ENCODE measurements at places on chromosomes 7 and 10. TPM values are rescaled to one million over a fixed set of nuclear protein-coding genes. Genes with fewer than 3 reads are reported as not detected.
A peak's percentile ranks its signal among the peaks of the same experiment; 100 is the strongest.

The SLC18A3 gene
- total RNA-seq, result not detected

DNA sequence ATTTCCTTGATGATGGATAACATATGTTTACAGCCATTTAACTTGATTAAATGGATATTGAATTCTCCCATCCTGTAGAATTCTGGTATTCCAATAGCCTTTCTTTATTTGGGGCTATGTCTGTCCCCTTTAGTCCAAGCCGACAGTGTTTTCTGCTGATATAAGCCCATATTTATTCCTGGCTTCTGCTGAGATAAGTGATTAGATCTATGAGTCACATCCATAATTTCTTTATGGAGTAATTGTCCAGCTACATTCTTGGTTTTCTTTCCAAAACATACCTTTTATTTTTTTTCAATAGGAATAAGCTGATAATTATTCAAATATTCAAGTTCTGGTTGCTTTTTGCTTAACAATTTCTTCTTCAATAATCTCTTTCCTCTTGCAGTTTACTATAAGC lies 106.7 kb downstream of the NRG3 start:
- DNase-seq, result no peak
- H3K4me3 ChIP-seq, result no peak overlapping the region
- no peak overlapping the region for H3K27ac ChIP-seq
- H3K27me3 ChIP-seq, result no peaks in the 10 kb centered on the region
- H3K4me1 ChIP-seq, result no peaks in the 10 kb centered on the region

- peak overlapping the region; percentile 91 for H3K27ac ChIP-seq
- peaks cover 3% of the 10 kb centered on the region for H3K4me1 ChIP-seq
- H3K36me3 ChIP-seq, result no peaks in the 10 kb centered on the region
These were observed 1.3 kb downstream of the CNNM2 start for GRCh38 chr10:102919246-102919959.

DNA sequence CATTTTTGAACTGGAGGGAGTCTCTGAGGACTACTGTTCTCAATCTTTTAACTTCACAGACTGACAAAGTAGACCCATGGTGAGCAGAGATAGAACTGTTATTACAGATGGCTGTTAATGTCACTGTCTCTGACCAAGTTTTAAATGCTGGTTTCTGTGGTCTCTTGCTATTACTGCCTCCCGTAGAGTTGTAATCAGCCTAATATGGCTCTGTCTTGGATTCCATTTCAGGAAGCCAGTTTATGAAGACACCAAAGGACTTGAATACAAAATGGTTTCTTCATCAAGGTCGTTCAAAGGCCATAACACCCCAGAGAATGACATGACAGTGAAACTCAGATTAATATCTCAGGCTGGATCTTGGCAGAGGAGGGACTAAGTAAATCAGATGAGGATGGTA lies 3.9 kb downstream of the SFRP4 start:
- H3K4me1 ChIP-seq, result no peaks in the 10 kb centered on the region
- H3K36me3 ChIP-seq, result no peaks in the 10 kb centered on the region
- peaks cover 3% of the 10 kb centered on the region for H3K27me3 ChIP-seq
- H3K27ac ChIP-seq, result no peak overlapping the region

GRCh38 chr7:27140126-27140857 lies 3.2 kb downstream of the HOXA5 start:
- peaks cover 15% of the 10 kb centered on the region for H3K4me1 ChIP-seq
- peak overlapping the region; percentile 94 for H3K27ac ChIP-seq
- H3K4me3 ChIP-seq, result peak overlapping the region; percentile 30

- no peak overlapping the region for H3K4me3 ChIP-seq
- peaks cover 37% of the 10 kb centered on the region for H3K27me3 ChIP-seq
- DNase-seq, result no peak
- H3K36me3 ChIP-seq, result no peaks in the 10 kb centered on the region
These were observed 7.0 kb upstream of the MYL7 start for GRCh38 chr7:44148166-44148565.

All from IMR-90 (cell line).